ENCODE measurements at places on chromosomes 6 and 20.
A peak's percentile ranks its signal among the peaks of the same experiment; 100 is the strongest.

GRCh38 chr6:34237722-34238584 lies 1.3 kb downstream of the HMGA1 start:
- peak; percentile 48 for DNase-seq

DNA sequence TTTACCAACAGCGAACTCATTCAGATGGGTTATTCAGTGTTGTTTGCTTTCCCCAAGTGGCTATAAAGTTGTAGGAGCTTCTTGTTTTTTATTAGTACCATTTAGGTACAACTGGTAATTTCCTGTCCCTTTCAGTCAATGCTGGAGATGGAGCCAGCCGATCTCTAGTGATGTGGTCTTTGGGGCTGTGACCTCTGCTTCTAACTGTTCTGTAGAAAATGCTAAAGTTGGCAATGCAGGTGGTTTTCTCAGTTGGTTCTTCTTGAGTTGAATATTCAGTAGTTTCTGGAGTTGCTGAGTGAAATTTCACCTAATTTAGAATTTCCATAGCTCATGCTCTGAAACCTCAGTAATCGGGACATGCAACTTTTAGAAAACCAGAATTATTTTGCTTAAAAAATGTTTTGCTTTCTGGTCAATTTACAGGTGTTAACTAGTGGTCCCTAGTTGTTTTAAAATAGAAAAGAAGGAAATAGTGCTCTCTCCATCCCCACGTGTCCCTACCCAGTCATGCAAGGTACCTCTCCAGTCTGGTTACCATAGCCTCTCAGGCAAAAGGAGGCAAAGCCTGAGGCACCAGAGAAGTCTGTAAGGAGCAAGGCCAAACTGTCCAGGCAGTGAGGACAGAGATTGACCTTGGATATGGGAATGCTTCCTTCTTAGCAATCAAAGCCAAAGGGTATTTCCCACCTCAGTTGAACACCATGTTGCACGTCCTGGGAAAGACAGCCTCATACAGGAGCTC lies 27.3 kb upstream of the GABRR1 start:
- DNase-seq = no peak

- no peak for DNase-seq
Measured at GRCh38 chr6:12927746-12928145, 211.2 kb downstream of the PHACTR1 start.

- no peak for DNase-seq
Measured at GRCh38 chr6:74579047-74579446, 626.8 kb downstream of the COL12A1 start.

- DNase-seq = no peak
Measured at GRCh38 chr6:43949551-43949991, 177.7 kb downstream of the MRPL14 start.

- peak; percentile 84 for DNase-seq
Measured at GRCh38 chr6:79630883-79631692, at the start of gene SH3BGRL2. TSS of gene SH3BGRL2 (plus strand) at chr6:79631329. CDS start at chr6:79631462, 133 bp downstream.

DNA sequence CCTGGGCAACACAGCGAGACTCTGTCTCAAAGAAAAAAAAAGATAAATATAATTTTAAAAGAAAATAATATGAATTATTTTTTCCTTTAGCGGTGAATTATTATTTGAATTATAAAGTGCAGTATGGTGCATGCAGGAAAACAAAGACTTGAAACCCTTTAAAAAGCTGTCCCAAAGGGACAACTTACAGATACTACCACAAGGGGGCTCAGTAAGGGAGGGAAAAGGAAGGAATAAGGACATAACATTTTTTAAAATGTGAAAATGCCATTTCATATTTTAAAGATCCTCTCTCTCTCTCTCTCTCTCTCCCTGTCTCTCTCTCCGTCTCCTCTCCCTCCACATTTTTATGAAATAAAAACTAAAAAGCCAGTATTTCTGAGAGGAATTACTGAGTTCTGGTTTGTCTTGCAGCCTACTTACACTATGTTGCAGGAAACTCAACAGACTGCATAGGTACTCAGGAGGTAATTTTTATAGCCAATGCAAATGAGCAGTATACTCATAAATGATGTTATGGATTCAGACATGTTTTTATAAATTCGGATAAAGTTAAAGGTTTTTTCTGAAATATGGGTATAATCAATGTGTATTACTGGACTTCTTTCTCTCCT lies 455.0 kb upstream of the GJE1 start:
- no peak for DNase-seq

DNA sequence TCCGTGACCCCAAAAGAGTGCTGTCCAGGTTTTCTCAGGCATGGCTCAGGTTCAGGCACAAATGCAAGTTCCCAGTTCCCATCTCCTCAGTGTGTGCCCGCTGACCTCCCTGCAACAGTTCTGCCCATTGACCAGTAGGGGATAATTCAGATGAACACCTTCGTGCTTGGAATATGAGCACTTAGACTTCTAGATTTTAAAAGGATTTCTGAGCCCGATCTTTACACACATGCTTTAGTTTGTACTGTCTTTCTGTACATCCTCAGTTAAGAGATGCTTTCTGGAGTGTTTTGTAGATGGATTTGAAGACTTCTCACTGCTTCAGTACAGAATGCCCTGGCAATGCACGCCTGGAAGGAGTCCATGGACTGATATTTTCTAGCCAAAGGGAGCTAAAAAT lies 239.6 kb upstream of the PLCB4 start:
- no peak for DNase-seq

DNA sequence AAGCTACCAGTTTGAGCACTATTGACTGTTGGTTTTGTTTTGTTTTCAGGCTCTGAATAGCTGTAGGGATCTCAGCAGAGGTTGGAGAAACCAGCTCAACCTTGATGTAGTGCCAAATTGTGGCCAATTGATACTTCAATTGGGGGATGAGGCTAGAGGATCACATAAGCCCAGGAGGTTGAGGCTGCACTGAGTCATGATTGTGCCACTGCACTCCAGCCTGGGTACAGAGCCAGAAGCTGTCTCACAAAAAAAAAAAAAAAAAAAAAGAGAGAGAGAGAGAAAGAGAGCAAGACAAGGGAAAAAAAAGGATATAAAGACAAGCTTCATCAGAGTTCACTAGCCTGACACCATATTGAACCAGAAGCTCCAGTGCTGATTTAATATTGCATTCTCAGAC lies 702.1 kb downstream of the FRK start:
- DNase-seq = no peak

GRCh38 chr20:49572857-49573256 lies 4.9 kb upstream of the PTGIS start:
- DNase-seq = peak; percentile 29

DNA sequence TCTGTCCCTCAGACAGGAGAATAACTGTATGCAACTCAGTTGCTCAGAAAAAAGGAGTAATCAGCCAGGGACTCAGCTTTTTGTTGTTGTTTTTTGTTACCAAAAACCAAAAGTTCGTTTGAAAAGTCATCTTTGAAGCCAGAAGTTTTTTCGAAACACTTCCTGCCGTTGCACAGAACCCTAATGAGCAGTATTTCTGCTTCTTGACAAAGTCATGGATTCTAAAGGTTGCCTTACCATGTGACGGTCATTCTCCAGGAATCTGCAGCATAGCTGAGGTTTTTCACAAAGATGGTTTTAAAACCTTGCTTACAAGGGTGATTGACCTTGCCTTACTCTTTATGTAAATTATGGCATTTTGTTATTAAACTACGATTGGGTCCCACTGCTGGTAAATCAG lies 1.9 kb downstream of the RAB32 start:
- no peak for DNase-seq

GRCh38 chr6:93624408-93624807 lies 205.0 kb upstream of the EPHA7 start:
- DNase-seq = no peak

GRCh38 chr20:57999465-58000111 lies 228.9 kb downstream of the ANKRD60 start:
- peak; percentile 53 for DNase-seq

DNA sequence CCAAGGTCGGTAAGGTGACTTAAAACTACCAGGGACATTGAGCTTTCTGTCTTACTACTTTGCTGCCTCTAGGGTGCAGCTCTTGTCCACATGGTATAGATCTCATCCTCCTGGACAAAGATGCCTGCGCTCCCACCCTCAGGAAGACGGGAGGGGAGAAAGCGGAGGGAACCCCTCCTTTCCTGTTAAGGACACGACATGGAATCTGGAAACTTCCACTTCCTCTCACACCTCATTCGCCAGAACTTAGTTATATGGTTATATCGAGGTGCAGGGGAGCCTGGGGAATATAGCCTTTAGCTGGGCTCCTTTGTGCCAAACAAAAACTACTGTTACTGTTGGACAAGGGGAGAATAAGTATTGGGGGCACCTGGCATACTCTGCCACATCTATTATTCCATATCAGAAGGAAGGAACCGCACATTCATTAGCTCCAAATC lies 224.3 kb upstream of the TSHZ2 start:
- DNase-seq = peak; percentile 80

DNA sequence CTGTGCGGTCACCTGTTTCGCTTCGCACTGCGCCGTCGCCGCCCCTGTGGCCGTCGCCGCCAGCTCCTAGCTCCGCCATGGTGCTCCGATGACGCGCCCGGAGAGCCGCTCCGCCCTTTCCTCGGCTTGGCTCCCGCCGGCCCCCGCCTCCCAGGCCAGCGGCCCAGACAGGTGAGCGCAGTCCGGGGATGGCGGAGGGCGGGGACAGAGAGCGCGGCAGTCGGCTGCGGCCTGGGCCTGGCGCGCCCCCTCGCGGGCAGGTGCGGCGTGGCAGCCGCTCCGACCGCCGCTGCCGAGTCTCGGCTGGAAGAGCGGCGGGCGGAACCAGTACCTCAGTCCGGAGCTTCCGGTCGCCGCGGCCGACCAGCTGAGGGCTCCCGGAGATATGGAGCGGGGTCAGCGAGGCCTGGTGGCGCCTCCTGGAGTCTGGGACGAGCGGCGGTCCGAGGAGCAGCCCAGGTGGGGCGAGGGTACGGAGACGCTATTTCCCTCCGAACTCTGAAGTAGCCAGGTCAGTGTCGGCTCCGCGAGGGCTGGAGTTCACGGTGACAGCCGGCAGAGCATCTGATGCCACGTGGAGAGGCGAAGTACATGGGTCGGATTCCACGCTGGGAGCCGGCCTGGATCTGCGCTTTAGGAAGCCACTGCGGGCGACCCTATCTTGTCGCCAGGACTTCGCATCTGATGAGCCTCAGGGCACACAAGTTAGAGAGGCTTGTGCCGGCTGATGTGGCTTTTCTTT lies at the start of gene MAP7:
Gene MAP7 (minus strand): TSS at position 93 of the 742 bp plus-strand sequence. CDS start 14 bp downstream, at position 79.
- peak; percentile 52 for DNase-seq

- no peak for DNase-seq
Measured at GRCh38 chr6:27874016-27874415, 38.2 kb downstream of the OR2B2 start.

- no peak for DNase-seq
Measured at GRCh38 chr6:156102129-156102528, 646.5 kb upstream of the NOX3 start.

DNA sequence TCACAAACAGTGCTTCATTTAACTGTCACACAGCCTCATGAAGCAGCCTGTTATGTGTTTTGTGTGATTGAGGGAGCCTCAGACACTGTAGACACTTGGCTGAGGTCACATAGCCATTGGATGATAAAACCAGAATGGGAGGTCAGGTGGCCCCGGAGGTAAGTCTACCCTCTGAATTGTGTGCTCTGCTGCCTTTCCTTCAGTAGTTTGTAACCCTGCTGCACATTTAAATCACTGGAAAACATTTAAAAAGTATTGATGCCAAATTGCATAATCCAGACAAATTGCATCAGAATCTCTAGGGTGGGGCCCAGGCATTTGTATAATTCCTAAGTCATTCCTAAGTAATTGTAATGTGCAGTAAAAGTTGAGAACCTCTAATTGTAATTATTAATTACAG lies 85.2 kb upstream of the ECI2 start:
- no peak for DNase-seq

GRCh38 chr6:20313051-20313450 lies 88.6 kb upstream of the E2F3 start:
- no peak for DNase-seq

DNA sequence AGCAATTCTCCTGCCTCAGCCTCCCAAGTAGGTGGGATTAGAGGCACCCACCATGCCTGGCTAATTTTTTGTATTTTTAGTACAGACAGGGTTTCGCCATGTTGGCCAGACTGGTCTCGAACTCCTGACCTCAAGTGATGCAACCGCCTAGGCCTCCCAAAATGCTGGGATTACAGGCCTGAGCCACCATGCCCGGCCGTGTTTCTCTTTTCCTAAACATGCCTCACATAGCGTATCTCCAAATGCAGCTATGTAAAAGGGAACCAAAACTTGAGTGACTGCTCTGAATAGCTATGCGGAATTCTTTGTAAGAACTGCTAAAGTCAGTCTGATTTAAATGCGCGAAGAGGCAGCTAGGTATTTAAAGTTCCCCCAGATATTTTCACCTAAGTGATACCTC lies 20.5 kb downstream of the BPIFA2 start:
- no peak for DNase-seq

DNA sequence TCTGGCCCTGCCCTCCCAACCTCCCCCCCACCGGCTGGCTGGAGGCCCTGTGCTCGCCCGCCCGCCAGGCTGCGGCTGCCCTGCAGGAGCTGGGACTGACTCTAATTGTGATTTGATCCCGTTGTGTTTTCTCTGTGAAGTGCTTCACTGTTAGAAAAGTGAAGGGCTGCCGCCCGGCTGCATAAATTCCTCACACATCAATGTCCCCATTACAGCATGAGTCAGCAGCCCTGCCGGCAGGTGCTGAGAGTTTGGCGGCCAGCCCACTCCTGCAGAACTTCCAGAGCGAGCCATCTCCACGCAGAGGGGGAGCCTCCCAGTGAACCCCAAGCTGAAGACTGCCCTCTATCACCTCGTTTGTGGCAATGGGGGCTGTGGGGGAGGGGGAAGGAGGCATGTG lies 137.9 kb downstream of the DLL1 start:
- DNase-seq = peak; percentile 42

GRCh38 chr6:75693534-75693933 lies 55.5 kb upstream of the MYO6 start:
- no peak for DNase-seq

DNA sequence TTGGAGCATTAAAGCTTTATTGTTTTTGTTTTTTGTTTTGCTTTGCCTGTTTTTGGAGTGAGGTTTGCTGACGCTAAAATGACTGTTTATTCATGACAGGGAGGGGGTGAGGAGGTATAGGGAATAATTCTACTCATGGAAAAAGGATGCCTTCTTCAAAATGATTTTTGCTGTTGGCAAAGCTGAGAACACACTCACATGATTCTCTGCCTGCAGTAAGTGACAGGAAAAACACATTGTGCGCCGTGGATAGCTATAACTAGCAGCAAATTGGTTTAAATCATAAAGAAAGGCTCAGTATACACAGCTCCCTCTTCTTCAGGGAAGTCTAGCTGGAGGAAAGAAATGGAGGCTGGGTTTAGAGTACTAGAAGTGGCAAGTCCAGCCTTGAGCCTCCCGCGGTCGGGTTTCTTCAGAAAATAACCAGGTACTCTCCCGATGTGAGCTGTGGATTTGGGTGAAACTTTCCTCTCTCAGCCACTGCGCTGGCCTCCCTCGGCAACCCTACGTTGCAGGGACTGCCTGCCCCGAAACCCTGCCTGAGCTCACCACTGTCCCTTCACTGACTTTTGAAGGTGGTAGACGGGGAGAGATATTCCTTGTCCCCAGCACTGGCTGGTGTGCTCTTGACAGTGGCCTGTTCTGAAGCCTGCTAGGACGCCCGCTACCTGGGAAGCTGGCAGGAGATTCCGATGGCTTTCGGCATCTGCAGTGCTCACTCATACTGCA lies 278.2 kb downstream of the NRN1 start:
- no peak for DNase-seq
